ENCODE measurements at places on chromosomes 2 and 18.

- DNase-seq = no peak
Measured at GRCh38 chr2:224869601-224870233, 153.6 kb upstream of the CCDC195 start.

DNA sequence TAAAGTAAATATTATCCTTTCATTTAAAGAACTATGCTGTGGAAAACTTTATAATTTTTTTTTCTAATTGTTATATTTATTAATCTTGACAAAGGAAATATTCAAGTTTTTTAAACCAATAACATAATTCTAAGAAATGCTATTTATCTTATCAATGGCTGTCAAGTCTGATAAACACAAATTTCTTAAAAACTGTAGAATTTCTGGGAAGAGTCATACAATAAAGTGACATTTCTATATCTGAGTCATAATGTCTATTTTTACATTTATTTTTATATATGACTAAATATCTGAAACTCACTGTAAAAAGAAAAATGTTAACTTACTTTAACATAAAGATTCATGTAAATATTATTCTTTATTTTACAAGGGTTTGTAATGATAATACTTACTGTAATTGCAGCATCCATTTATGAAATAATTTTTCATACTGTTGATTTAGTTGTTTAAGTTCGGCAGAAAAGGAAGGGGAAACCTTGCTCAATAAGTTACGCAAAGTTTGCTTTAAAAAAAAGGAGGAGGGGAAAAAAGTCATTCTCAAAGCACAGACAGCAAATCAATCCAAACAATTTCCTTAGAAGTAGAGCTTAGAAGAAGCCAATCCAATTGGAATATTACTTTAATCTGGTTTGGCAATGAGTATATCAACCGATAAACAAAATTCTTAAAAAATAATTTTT lies 32.4 kb downstream of the ORC2 start:
- DNase-seq = no peak

GRCh38 chr2:128489526-128490273 lies 171.0 kb upstream of the HS6ST1 start:
- DNase-seq = no peak

DNA sequence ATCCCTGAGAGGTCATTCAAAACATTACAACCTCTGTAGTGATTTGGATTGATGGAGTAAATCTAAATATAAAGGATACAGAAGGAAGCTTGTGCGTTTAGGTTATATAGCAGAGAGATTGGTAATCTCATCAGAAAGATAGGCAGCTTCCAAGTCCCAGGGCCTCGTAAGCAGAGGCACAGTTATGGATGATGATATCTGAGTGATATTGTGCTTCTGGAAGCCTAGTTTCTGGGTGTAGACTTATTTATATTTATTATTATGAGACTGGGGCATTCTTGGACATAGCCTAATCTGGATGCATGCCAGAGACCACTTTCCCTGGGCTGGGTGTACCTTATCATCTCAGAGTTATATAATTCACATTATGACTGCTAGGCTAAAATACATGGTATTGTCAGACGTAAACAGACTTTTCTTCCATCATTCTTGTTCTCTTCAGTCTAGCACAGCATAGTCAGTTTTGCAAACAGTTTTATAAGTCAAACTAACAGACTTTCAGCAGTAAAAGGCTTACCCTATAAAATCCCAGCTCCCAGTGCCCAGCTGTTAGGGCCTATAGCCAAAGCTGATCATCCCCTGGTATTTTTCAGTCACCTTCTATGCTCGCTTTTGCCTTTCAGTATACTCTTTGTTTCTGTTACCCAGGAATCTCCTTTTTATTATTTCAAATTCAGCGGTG lies 47.9 kb downstream of the RAB3GAP1 start:
- DNase-seq = no peak

DNA sequence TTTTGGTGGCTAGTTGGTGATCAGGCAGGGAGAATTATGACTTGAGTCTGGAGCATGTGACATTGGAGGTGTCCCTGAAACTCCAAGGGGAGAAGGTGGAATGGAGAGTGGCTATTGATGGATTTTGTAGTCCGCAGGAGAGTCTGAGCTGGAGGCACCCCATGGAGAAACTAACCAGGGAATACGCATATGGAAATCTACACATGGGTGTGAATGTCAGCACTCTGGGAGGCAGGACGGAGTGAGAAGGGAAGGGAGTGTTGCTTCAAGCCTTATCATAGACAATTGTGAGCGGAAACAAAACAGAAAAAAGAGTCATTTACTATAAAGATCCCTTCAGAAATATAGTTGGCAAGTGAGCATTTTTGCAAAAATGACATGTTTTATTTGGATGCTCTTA lies 667 bp upstream of the SCYGR4 start:
- DNase-seq = no peak

- DNase-seq = no peak
Measured at GRCh38 chr2:23693606-23693951, 233.3 kb downstream of the ATAD2B start.

GRCh38 chr2:97734061-97735051 lies 21.0 kb downstream of the ZAP70 start:
- no peak for DNase-seq

DNA sequence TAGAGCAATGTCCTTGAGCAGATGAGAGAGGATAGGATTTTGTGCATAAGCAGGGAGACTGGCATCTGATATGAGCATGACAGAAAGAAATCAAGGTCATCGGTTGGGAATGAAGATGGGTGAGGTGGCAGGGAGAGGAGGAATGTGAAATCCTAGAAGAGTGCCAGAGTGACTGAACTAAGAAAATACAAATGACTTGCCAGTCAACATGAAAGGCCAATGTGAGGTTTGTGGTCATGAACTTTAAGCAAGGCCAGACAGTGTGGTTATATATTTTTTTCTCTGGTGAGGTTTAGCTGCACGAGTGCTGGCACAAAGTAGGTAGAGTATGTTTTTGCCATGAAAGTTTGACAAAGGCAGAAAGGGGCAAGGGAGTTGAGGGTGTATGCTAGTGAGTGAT lies 21.2 kb downstream of the QPCT start:
- DNase-seq = no peak

DNA sequence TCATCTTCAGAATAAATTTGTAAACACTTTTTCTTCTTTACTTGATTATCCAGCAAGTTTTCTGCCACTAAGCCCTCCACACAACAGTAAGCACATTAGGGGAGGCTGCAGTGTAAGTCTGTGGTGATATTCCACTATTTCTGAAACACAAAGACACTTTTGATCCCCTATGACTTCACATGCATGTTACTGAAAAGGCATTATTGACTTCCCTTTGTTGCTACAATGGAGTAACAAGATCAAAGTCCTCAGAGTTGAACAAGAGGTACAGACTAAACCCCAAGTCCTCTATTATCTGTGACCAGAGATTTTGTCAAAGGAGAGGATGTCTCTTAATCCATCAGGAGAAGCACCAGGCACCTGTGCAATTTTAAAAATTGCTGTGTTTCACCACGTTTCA lies 157.9 kb downstream of the CD226 start:
- DNase-seq = no peak

- no peak for DNase-seq
Measured at GRCh38 chr2:183359867-183360266, 235.6 kb downstream of the NUP35 start.
